Hematopoietic multipotent progenitor cell (in vitro differentiated cells): ENCODE measurements at places on chromosomes 2 and 18. TPM values are rescaled to one million over a fixed set of nuclear protein-coding genes. Genes with fewer than 3 reads are reported as not detected.

The C2orf76 gene
- total RNA-seq = 4.0 TPM

The SLC38A11 gene
- not detected for total RNA-seq

The CD207 gene
- not detected for total RNA-seq

DNA sequence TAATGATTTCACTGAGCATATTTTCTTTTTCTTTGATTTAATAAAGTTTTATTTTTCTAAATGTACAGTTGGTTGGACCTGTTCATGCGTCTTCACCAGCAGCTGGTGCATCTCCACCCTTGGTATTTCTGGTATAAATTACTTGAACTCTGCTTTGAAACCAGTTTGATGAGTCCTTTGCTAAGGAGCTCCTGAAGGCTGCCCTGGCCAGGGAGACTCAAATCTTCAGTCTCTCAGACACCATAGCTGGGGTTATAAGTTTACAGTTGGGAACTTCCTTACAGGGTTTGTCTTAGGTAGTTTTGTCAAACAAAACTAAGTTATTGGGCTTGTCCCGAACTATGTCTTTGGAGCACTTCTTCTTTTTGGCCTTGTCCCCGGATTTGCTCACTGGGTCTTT, 44.7 kb downstream of the HS1BP3 start:
- no peak for DNase-seq

DNA sequence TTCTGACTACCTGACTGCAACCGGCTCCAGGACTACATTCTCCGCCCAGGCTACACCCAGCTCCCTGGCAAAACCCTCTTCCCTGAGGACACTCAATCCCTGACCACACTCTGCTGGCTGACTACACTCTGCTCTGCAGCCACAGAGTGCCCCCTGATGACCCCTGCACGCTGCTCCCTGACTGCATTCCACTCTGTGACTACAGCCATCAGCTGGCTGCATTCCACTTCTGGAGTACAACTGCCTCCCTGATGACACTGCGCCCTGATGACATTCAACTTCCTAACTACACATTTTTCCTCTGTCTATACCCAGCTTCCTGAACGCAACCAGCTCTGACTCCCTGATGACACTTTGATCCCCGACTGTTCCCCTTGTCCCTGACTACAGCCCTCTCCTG, 71.3 kb upstream of the NRXN1 start:
- DNase-seq = no peak

DNA sequence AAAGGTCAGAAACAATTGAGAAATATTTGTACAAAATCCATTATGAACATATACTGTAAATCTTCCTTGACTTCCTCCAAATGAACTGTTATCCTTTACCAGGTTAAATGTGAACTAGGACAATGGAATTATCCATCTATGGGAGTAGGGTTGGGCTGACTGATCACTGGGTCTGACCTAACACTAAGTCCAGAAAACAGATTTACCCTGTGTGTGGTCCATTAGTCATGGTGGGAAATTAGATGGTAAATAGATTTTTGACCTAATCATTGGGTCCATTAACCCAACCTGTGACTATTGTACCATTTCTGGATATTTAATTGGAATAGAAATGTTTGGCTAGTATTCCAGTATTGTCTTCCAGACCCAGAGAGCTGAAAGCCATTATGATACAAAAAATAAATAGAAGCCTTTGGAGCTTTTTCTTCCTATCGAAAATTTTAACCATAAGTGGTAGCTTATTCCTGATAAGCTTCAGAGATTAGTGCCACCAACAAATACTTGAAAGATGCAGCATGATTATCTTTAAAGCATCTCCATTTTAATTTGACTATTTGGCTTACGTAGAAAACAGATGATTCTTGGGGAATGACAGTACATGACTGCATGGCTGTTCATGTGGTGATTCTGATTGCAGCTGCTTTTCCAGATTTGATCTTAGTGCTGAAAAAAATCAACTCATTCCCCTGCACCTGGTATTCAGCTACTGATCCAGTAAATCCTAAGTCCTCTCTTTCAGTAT, 703.2 kb upstream of the FSHR start:
- DNase-seq = no peak

DNA sequence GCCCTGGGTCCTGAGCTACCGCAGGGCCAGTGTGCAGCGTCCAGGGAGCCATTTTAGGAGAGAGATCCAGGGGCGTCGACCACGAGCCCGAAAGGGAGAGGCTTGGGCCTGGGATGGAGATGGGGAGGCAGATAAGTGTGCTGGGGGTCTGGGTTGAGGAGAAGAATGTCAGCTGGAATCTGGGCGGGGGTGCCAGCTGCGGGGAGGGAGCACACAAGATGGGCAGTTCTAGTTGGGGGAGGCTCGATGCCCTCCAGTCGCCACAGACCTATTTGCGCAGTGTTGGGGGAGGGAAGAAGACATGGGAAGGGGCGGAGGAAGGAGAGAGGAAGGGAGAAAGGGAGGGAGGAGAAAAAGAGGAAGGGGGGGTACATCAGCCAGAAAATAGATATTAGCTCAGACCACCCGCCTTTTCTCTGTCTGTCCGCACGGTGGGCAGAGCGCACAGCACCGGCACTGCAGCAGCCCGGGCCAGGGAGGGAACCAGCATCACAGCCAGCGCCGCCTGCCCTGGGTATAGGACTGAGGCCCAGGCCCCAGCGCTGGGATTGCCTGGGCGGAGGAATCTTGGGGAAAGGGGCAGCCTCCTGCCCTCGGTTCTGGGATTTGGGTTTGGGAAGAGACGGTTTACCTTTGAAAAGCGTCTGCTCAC, 1.9 kb upstream of the HOXD11 start:
- DNase-seq = no peak

DNA sequence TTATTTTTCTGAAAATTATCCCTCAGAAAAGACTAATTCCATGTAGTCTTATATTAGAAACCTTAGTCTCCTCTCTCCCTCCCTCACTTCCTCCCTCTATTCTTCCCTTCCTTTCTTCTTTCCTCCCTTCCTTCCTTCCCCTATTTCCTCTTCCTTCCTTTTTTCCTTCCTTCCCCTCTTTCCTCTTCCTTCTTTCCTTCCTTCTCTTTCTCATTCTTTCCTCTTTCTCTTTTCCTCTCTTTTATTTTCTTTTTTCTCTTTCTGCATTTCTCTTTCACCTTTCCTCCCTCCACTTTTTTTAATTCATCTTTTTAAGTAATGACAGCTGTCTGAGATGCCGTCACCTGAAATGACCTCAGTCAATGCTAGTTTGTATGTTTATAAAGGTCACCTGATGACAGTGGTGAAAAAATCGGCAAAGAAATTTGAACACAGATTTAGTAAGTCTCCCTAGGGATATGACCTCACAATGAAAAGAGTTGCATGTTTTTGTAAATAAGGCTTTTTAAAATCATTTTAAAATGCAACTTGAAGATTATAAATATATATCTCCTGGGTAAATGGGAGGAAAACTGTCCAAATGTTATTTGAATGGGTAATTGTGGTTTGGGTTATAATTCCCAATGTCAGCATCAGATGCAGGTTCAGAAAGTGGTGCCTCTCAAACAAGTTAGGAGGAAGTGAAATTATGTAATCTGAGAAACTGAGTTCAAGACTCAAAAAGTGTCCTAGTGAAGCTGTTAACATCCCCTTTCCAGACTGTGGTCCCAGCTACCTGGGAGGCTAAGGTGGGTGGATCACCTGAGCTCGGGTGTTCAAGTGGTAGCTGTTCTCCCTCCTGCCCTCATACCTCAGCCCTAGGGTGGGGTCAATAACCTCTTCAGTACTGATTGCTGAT, 90.3 kb upstream of the ST3GAL5 start:
- no peak for DNase-seq
